LHCN-M2 (cell line): ENCODE measurements at places on chromosomes 6 and 20. TPM values are rescaled to one million over a fixed set of nuclear protein-coding genes. Genes with fewer than 3 reads are reported as not detected.

The RAET1L gene
- total RNA-seq = not detected in 2 replicates

The CRYBG1 gene
- 43.6 and 48.6 TPM in 2 replicates for total RNA-seq

The SOX4 gene
- 4.3 and 6.2 TPM in 2 replicates for total RNA-seq

The LCA5 gene
- 2.2 and 3.6 TPM in 2 replicates for total RNA-seq

The JAG1 gene
- total RNA-seq = 6.2 and 8.3 TPM in 2 replicates

The STXBP5 gene
- 28.0 and 34.8 TPM in 2 replicates for total RNA-seq

The SPATS1 gene
- not detected in 2 replicates for total RNA-seq

The TOX2 gene
- total RNA-seq = 1.6 and 2.2 TPM in 2 replicates

The BNIP5 gene
- total RNA-seq = not detected in 2 replicates

The SYNDIG1 gene
- 0.06 and 0.11 TPM in 2 replicates for total RNA-seq

The CALHM4 gene
- 0.26 and 1.3 TPM in 2 replicates for total RNA-seq

The KCNQ2 gene
- not detected in 2 replicates for total RNA-seq

The PACSIN1 gene
- total RNA-seq = not detected in 2 replicates

The ATP9A gene
- total RNA-seq = 1.8 and 2.0 TPM in 2 replicates

The SCUBE3 gene
- total RNA-seq = 0.06 TPM in 2 replicates
